ENCODE measurements at places on chromosomes 12 and 14.
A peak's percentile ranks its signal among the peaks of the same experiment; 100 is the strongest.

DNA sequence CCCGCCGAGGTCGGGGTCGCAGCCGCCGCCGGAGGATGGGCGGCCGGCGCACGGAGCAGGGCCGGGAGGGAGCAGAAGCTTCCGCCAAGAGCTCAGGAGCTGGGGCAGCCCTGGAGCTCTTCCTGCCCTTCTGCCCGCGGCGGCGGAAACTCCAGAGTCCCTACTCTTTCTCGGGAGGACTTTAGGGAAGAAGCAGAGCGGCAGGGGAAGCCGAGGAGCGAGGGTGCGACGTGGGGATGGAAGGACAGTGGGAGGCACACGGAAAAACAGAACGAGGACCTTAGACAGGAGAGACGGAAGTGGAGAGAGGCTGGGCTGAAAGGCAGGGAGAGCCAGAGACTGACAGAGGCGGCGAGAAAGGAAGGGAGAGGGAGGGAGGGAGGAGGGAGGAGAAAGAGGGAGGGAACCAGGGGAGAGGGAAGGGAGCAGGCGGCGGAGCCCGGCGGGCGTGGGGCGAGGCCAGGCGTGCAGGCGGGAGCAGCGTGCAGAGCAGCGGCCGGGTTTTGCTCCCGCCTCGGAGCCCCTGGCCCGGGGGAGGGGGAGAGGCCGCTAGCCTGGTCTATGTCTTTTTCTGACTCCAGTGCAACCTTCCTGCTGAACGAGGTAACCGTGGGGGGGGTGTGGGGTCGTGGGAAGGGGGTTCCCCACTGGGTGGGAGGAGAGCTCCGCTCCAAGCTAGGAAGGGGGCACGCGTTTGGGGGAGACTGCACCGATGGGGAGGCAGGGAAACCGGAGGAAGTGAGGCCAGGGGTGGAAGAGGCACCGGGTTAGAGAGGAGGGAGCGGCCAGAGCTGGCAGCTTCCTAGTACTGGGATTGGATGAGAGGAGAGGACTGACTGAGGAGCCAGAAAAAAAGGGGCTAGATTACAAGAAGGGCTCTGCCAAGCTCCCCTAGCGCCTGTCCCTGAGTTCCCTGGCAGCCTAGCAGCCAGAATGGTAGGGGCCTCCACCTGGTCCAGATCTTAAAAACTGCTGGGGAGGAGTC lies 2.9 kb upstream of the CACNB3 start:
- peak; percentile 83 for DNase-seq

DNA sequence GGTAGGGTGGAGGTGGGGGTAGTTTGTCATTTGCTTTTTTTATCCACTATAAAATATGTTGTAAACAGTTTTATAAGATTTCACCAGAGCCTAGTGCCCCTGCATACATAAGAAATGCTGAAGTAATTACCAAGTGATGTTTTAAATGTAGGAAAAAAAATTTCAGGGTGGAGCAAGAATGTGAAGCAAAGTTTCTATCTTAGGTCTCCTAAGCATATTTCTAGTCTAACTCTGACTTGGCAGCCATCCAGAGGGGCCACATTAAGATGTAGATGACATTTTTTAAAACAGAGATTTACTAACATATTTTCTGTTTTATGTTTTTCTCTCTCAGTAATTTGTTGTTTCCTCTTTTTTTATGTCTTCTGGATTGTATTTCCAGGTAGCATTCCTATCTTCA lies 15.8 kb upstream of the KRAS start:
- DNase-seq: peak; percentile 59

DNA sequence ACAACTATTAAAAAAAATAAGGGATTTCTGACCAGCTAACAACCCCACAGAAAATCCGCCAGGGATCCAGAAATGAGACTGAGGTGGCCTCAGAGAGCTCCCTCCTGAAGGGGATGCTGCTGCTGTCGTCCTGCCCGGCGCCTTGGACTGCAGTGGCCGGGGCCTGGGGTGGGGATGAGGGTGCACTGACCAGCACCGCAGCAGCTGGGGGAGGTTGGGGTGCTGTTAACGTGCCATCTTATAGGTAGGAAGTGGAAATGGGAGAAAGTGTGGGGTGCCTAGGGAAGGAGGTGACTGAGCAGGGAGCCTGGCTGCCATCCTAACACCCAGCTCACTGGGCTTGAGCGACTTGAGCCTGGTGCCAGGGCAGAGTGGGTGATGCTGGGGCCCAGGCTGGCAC lies 32.0 kb downstream of the DDX11 start:
- no peak for DNase-seq

GRCh38 chr14:65352964-65353530 lies 59.5 kb upstream of the FUT8 start:
- DNase-seq: no peak

- DNase-seq: no peak
These were observed 40.6 kb downstream of the PPP1R13B start for GRCh38 chr14:103806805-103807204.

DNA sequence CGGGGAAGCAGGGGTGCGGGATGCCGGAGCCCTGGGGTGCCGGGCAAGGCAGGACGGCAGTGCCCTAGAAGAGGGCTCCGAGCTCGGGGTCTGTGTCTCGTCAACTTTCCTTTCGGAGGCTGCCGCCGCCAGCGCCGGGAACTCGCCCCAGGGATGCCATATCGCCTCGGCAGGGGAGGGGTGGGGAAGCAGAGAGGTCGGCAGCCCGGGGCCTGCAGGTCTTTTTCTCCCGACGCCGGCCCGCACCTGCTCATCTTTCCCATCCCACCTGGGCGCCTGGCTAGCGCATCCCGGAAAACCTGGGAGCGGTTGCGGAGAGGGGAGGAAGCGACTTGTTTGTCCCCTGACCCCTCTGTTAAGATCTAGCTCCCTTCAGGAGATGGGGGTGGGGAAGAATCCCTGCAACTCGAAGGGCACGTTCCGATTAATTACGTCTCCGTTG lies 547 bp downstream of the CNTN1 start:
- no peak for DNase-seq

DNA sequence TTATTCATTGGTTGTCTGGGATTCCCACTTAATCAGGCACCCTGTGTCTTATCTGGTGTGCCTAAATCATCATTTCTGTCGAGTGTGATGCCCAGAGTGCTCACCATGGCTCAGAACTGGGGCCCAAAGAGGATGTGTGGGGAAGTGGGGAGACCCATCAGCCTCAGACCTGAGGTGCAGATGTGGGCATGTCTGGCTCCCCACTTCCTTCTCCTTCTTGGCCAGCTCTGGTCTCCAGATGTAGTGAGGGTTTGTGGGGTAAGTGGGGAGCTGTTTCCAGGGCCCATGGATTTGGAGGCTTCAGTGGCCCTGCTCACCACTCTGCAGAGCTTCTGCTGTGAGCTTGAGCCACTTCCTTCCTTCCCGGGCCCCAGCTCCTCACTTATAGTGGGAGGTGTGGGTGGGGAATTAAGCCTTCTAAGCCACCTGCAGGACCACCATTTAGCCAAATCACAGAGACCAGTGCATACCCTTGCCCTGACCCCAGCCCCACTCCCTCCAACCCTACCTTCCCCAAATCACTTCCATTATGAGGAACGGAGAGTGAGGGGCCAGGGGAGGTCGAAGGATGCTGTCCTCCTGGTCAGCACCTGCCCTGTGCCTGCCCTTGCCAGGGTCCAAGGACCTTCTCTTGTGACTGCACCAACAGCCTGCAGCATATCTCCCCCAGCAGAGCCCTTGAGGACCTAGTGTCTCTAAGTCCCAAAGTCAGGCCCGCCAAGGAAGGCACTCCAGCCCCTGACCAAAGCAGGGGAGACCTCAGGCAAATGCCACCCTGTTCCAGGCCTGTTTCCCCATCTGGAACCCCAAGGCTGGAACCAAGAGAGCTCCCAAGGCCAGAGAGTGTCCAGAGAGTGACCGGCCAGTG lies 278.2 kb upstream of the RTL1 start:
- DNase-seq: no peak

DNA sequence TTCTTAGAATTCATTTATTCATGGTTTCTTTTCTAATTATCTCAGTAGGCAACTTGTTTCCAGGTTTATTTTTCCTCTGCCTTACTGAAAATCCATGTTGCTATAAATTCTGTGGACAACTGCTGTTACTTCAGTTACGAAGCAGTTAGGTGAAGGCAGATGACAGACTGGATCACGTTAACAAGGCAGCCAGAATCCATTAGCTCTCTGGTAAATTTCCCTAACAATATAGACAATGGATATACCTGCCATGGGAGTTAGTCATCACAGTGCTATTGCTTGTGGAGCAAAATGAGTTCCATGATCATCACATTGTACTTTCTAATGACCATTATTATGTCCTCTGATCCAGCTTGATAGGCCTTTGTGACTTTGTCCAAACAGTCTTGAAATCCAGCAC lies 291.5 kb downstream of the NELL2 start:
- no peak for DNase-seq

- no peak for DNase-seq
These were observed 59.5 kb downstream of the ATP2B1 start for GRCh38 chr12:89649139-89649538.
